ENCODE measurements at places on chromosomes 6 and 20.

DNA sequence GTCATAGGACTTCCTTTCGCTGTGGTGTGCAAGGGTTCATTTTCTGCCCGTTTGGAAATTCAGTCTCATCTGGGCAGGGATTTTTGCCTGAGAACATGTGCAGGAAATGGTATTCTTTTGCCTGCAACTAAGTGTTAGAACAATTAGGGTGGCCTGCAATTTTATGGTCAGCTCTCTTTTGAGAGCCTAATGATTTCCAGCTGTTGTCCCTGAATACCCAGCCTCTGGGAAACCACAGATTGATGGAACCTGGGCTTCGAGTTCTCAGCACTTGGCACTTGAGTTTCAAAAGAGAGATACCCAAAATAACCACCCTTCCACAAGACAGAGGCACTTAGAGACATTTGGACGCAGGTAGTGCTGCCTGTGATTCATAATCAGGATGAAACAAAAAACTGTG, 217.2 kb upstream of the FOXA2 start:
- no peak for DNase-seq

DNA sequence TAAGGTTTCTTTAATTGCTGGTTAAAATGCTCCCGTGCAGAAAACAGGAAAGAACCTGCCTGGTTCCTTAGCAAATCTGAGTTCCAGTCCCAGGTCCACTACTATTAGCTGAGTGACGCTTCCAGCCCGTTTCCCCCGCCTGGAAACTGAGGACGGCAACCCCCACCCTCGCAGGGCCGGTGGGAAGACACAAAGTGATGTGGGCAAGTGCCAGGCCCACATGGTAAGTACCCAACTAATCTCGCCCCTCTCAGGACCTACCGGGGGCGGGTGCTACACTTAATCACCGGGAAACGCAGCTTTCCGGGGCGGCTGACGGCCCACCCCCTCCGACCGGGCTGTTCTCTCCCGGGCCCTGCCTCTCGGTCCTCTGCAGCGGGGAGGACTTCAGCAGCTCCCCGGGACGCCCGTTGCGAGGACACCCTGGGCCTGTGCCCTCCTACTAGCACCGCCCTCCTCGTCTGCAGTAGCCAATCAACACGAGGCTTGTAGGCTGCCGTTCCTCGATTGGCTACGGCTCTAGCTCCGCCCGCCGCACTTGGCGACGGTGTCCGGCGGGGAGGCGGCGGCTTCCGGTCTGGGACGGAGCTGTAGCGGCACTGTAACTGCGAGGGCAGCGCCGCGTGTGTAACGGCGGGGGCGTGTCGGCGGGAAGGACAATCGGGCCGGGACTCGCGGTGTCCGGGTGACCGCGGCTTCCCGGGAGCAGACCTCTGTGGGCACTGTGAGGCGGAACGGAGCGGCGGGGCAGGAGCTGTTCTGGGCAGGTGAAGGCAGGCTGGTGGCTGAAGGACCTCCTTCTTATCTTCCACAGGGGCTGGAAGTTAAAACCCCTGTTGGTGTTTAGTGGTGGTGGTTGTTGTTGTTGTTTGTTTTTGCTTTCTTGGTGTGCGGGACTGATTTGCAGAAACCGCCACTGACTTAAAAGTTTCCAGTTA, at the start of gene ZBTB9:
Gene ZBTB9 (plus strand): TSS at position 568 of the 938 bp plus-strand sequence. CDS start 525 bp downstream, outside the sequence.
- peak; percentile 96 for DNase-seq

- no peak for DNase-seq
Observed at GRCh38 chr6:36920049-36920448, 34.3 kb downstream of the C6orf89 start.

- no peak for DNase-seq
Observed at GRCh38 chr20:52905241-52905994, 66.7 kb upstream of the TSHZ2 start.

GRCh38 chr6:351867-352289, 39.7 kb upstream of the IRF4 start:
- no peak for DNase-seq

GRCh38 chr20:21522481-21523280, 8.8 kb upstream of the NKX2-2 start:
- no peak for DNase-seq

DNA sequence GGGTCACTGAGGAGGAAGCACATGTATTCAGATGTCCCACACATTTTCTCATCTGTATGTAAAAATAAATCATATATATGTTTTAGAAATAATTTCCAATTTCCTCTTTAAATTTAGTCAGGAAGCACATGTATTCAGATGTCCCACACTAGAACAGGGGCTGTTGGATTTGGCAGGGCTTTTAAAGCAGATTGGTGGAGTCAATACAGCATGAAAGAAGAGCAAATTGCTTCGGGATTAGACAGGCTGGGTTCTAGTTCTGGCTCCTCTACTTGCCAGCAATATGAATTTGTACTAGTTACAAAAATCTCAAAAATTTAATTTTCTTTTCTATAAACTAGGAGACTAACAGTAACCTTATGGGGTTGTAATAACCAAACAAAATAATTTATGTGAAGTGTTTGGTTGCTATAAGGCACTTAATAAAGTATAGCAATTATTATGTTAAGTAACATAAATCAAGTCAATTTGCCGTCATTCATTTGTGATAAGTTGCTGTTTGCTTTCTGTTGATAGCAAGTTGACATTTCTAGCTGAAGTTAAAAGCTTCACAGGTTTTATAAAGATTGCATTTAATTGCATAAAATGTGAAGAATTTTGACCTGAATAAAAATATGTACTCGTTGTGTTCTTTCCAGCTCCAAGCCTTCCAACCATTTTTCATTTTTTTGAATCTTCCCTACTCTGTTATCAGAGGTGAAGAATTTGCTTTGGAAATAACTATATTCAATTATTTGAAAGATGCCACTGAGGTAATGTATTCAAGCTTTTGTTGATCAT, 88.9 kb downstream of the CD109 start:
- no peak for DNase-seq

DNA sequence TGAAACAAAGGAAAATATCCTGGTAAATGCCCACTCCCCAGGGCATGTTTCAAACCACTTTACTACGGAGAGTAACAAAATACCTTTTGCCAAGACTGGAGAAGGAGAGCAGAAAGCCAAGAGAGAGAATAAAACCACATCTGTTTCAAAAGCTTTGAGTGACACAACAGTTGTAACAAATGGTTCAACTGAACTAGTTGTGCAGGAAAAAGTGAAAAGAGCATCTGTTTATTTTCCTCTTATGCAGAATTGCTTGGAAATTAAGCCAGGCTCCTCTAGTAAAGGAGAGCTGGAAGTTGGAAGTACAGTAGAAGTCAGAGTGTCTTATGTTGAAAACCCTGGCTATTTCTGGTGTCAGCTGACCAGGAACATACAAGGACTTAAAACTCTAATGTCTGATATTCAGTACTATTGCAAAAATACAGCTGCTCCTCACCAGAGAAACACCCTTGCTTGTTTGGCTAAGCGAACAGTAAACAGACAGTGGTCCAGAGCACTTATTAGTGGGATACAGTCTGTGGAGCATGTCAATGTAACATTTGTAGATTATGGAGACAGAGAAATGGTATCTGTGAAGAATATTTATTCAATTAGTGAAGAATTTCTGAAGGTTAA, 2.6 kb downstream of the TDRD6 start:
- no peak for DNase-seq

GRCh38 chr20:46324379-46324778, 16.1 kb upstream of the CDH22 start:
- DNase-seq, result no peak

DNA sequence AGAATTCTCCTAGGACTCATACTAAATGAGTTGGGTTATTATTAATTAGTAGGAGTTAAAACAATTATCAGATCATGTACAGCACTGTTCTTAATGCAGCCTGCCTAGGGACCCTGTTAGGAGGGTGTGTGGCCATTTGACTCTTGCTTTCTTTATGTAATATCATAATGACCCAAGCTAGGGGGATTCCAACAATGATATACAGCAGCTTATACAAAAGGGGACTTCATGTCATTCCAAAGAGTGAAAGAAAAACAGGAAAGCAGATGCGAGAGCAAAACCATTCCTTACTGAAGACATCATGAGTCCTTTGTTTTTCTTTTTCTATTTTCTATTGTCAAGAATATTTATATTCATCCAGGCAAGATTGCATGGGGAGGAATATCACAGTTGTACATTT, 455.2 kb downstream of the PLCB1 start:
- no peak for DNase-seq

GRCh38 chr20:33789109-33789857, 21.9 kb upstream of the CHMP4B start:
- DNase-seq, result no peak

- DNase-seq, result no peak
Observed at GRCh38 chr6:24908650-24909035, 27.1 kb downstream of the RIPOR2 start.

DNA sequence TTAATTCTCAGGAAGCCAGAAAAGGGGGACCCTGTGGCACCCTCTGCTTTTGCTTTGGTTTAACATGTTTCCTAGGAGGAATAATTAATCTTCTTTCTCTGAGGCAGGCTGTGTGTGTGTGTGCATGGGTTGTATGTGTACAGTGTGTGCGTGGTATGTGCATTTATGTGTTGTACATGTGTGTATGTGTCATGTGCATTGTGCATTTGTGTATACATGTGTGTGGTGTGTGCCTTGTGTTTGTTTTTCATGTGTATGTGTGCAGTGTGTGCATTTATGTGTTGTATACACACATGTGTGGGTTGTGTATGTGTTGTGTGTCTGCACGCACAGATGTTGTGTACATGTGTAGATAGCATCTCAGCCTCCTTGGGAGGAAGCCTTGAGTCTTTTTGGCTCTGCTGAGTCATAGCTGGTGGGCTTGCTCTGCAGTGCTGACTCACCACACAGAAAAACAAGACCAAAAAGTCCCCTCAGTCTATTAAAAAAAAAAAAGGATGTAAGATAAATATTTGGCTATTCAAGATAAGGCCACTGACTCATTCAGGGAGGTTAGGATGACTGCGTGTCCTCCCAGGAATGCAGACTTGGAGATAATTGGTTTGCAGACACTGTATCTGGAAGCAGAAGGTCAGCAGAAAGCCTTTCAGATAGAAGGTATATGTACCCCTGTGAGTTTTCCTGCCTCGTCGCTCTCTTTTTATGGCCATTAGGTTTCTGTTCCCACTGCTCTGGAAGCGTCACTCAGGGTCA, 58.6 kb downstream of the SYNJ2 start:
- no peak for DNase-seq

DNA sequence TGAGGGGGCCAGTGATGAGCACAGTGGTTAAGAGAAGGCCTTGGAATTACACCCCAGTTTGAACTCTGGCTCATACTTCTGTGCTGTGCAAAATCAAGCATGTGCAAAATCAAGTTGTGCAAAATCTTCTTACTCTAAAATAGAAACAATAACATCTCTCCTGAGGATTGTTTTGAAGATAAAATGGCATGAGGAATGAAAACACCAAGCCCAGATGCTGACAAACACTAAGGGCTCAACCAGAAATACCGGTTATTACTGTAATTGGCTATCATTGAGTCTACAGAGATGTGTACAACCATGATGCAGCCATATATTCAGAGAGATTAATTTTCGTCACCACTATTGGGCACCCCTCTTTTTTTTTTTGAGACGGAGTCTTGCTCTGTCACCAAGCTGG, 5.9 kb upstream of the BCAS1 start:
- DNase-seq, result no peak

DNA sequence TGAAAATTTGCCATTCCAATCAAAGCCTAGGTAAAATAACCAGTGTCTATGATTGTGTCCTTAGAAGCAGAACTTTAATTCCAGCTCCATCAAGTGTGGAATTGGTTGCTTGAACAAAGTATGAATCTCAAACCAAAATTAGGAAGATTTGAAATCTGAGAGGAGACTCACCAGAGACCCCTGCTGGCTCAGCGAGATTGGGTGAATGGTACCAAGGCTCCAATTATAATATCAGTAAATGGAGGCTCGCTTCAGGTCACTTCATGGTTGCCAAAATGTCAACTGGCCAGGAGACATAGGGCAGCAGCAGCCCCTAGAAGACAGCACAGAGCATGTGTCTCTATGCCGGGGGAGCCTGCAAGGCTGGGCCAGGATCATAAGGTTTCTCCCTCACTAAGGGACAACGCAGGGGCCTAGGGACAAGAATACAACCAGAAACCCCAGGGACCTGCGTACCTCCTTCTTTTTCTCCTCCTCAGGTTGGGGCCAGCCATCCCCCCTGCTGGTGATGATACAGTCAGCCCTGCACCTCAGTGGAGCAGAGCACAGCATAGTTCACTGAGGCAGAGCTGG, 14.0 kb downstream of the RBL1 start:
- DNase-seq, result no peak

DNA sequence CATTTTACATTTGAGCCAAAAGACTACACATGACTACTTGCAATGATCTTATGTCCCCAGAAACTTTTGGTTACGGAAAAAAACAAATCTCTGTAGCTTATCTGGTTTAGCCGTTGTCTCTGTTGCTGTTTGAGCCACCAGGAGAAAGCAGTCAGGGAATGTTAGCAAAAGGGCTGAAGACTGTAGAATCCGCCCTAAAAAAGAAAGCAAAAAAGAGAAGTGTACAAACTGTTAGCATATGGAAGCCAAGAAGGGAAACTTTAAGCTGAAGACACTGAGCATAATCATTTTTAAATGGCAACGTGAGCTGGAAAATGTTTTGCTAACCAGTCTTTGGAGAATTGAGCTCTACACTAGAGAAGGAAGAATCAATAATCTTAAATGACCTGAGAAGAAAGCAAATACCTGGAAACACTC, 69.9 kb upstream of the MYLIP start:
- DNase-seq, result no peak

- peak; percentile 90 for DNase-seq
Observed at GRCh38 chr6:87407901-87408720, at the start of gene CFAP206. Gene CFAP206 (plus strand): TSS chr6:87407972. CDS start chr6:87409840, 1,868 bp downstream.

DNA sequence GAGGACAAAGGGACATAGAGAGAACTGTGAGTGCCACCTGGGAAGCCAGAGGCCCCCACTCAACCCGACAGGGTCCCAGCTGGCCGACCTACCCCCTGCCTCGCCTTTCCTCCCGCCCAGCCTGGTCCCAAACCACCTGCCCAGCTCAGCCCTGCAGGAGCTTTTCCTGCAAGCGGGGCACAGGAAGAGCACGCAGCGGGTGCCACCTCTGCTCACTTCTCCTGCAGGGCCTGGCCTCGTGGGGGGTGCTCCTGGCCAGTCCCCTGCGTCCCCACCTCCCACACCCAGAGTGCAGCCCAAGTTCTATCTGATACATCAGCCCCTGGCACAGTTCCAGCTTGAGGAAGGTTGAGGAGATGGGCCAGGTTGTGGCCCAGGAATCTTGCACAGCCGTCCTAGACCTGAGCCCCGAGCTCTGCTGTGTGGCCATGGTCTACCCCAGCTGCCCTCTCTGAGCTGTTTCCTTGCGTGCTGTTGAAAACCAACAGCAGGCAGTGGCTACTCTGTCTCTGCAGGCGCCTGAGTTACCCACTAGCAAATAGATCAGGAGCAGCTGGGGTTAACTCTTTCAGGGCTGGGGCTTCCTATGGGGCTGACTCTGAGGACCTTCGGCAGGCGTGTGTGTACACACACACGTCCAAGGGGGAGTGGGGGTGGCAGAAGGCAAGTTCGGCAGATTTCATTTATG, 1.7 kb downstream of the NECAB3 start:
- DNase-seq, result no peak

Measured in left forelimb (tissue), 1 donor.